ENCODE measurements at places on chromosomes 3 and 15.

- H3K27ac ChIP-seq, result no peak overlapping the region
- DNase-seq, result no peak
- peak overlapping the region; percentile 8 for H3K4me3 ChIP-seq
- no peaks in the 10 kb centered on the region for H3K27me3 ChIP-seq
- peaks cover 26% of the 10 kb centered on the region for H3K4me1 ChIP-seq
- H3K36me3 ChIP-seq, result peaks cover 11% of the 10 kb centered on the region
Observed at GRCh38 chr3:48845170-48845569, 2.5 kb downstream of the PRKAR2A start.

DNA sequence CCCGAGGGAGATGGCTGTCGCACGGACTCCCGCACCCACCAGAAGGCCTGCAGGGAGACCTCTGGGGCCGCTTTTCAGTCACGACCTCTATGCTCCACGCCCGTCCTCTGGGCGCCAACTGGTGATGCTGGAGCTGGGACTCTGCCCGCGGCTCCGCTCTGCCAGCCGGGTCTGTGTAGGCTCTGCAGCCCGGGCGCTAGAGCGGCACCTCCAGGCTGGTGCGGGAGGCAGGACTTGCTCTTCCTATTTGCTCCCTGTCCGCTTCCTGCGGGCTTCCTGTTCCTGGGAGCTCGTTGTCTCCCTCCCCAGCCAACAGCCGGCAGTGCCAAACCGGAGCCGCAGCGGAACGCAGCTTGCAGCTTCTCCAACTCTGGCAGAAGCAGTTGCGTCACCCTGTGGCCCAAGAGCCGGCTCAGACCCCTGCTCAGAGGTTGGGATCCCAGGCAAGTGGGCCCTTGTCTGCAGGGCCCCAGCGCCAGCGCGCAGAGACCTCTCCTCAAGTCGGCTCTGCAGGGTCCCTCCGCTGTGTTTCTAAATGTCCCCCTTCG, 285.9 kb downstream of the XXYLT1 start:
- DNase-seq, result no peak
- H3K27ac ChIP-seq, result no peak overlapping the region
- H3K27me3 ChIP-seq, result peaks cover 12% of the 10 kb centered on the region

- peaks cover 3% of the 10 kb centered on the region for H3K4me1 ChIP-seq
- H3K27ac ChIP-seq, result no peak overlapping the region
- no peak for DNase-seq
Observed at GRCh38 chr3:61893840-61894566, 332.6 kb downstream of the PTPRG start.

GRCh38 chr3:191135175-191135574, 63.9 kb upstream of the OSTN start:
- H3K27me3 ChIP-seq, result no peaks in the 10 kb centered on the region
- H3K4me1 ChIP-seq, result no peaks in the 10 kb centered on the region
- H3K36me3 ChIP-seq, result no peaks in the 10 kb centered on the region
- H3K27ac ChIP-seq, result no peak overlapping the region
- no peak overlapping the region for H3K4me3 ChIP-seq
- no peak for DNase-seq

GRCh38 chr3:169769287-169770181, at the start of gene ACTRT3:
Gene ACTRT3, minus strand, starts transcription at chr3:169769561. Its CDS starts 41 bp downstream, at chr3:169769520.
- H3K27me3 ChIP-seq, result no peaks in the 10 kb centered on the region
- peaks cover 10% of the 10 kb centered on the region for H3K36me3 ChIP-seq
- peak; percentile 70 for DNase-seq
- H3K4me3 ChIP-seq, result peak within 1 kb of the TSS; percentile 74
- H3K27ac ChIP-seq, result peak within 1 kb of the TSS; percentile 54
- peaks cover 27% of the 10 kb centered on the region for H3K4me1 ChIP-seq

DNA sequence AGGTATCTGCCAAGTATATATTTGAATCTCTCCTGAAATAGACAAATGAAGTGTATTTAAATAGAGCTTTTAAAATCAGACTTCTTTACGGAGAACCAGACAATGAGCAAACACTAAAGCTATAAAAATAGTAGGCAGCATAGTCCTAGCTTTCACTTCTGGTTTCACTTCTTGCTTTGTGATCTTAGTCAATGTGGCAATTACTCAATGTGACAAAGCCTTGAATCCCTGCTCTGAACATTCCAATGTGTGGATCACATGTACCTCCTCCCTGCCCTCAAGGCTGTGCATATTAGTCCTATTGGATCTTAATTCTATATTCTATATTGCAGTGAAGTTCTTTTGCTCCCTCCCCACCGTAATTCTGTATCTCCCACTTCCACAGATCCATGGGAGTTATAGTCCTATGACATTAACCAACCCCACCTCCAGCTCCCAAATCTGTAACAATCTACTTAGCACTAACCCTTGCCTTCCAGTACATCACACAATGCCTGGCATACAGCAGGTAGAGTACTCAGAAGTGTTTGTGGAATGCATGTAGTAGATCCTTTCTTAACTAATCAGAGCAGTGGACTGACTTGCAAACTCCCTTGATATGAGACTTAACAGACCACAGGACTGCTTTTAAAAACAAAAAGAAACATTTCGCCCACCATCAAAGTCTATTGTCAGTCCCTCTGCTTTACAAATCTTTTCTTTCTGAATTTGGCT, 24.3 kb upstream of the CP start:
- peaks cover 16% of the 10 kb centered on the region for H3K4me1 ChIP-seq
- no peak for DNase-seq
- no peak overlapping the region for H3K27ac ChIP-seq
- H3K27me3 ChIP-seq, result peaks cover 3% of the 10 kb centered on the region
